Smooth muscle cell of the umbilical artery (primary cell): ENCODE measurements at places on chromosomes 1 and 21. TPM values are rescaled to one million over a fixed set of nuclear protein-coding genes. Genes with fewer than 3 reads are reported as not detected.

The TRIM67 gene
- not detected in 2 replicates for total RNA-seq

The TFF1 gene
- not detected in 2 replicates for total RNA-seq

The AQP10 gene
- 0.05 TPM in 1 of 2 replicates, not detected in the other for total RNA-seq

The RNU11 gene
- total RNA-seq: not detected in 2 replicates

The ARPC5 gene
- 212 and 236 TPM in 2 replicates for total RNA-seq
